ENCODE measurements at places on chromosomes 3 and 15.
A peak's percentile ranks its signal among the peaks of the same experiment; 100 is the strongest.

- DNase-seq, result no peak
Measured at GRCh38 chr15:25060996-25061620, 106.3 kb downstream of the SNRPN start.

DNA sequence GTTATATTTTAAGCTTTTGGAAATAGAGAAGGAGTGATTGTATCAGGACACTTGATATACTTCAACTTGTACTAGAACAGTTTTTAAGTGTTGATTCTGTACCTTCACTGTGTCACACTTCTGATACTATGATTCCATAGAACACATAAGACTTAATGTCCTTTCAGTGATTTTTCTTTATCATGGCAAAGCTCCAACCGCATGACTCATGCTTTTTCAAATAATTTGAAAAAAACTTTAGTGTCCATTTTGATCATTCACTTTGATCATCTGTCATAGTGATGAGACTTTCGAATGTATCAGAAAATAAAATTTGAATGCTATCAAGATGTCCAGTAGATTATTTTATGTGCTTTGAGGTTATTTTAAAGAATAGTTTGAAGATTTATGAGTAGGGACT lies 32.0 kb downstream of the AP4E1 start:
- no peak for DNase-seq

GRCh38 chr3:124787476-124788195 lies 57.4 kb downstream of the UMPS start:
- DNase-seq, result no peak

DNA sequence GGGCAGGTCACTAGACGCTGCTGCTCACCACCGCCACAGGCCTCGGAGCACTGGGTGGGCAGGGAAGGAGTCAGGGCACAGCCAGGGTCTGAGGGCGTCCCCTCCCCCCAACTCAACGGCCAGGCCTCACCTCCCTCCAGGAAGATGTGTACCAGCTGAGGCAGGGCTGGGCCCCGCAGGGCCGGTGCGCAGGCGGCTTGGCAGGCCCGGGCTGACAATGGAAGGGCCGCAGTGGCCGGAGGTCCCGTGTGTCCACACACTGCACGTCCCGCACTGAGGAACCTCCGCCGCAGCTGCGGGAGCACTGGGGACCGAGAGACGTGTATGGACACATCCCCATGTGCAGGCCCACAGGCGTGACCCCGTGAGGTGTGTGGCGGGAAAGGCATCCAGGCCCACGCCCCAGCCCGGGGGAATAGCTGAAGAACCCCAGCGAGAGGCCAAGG lies 47.4 kb downstream of the ADAMTS7 start:
- no peak for DNase-seq

- no peak for DNase-seq
Measured at GRCh38 chr15:79944622-79945021, 26.4 kb downstream of the BCL2A1 start.

DNA sequence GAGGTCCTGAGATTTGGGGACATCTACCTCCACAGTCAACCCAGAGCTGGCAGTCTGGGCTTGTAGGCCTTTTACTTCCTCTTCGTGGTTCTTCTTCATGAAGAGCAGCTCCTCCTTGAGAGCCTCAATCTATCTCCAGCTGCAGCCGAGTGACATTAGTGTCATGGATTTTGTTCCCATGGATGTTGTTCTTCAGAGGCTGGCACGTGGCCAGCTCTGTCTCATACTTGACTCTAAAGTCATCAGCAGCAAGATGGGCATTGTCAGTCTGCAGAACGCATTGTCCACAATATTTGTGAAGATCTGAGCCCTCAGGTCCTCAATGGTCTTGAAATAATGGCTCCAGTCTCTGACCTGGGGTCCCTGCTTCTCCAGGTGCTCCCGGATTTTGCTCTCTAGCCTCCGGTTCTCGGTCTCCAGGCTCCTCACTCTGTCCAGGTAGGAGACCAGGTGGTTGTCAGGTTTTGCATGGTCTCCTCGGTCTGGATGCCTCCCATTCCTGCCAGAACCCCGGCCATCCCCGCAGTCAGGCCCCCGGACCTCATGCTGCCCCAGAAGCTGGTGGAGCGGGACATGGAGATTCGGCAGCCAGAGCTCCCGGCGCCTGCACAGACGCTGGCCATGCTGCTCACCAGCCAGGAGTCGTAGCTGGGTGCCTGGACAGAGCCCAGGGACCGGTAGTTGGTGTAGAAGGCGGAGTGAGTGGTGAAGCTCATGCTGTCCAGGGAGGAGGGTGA lies 3.4 kb upstream of the CCNL1 start:
- no peak for DNase-seq

DNA sequence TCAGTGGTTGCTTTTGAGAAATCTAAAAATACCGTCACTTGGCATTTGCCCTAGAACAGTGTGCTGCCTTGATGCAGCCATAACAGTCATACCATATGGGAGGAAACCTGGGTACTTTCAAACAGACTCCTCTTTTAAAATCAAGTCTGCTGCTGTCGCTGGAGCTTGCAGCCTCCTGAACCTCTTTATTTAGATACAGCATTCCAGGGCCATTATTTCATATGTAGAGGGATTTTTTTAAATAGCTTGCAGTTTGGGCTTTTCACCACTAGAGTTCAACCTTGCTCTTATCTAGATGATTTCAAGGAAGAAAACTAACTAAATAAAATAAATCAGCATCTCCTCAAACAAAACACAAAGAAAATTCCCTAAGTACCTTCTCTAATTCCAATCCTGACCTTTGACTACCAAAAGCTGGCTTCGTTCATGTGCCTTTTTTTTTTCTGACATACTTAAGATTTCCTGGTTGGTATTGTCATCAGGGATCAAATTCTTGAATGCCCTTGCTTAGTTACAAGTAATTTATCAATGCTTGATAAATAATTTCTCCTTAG lies 111.6 kb downstream of the KBTBD8 start:
- no peak for DNase-seq

DNA sequence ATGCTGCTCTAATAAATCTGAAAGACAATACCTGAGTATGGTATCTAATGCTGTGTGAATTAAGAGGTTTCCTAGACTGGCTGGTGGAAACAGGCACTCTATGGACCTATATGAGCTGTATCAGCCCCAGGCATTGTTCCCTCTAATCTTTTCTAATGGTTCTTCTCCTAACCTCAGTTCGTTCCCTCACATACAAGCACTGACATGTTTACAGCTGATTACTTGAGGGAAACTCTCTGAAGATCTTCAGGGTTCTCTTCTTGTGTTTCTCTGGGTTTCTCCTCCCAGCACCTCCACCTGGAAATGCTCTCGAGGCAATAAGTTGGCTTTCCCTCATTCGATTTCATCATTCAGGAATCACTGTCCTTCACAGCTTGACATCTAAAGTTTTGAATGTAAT lies 52.9 kb downstream of the KLF15 start:
- DNase-seq, result no peak

- DNase-seq, result no peak
Measured at GRCh38 chr15:100308213-100308600, 33.6 kb downstream of the ADAMTS17 start.

DNA sequence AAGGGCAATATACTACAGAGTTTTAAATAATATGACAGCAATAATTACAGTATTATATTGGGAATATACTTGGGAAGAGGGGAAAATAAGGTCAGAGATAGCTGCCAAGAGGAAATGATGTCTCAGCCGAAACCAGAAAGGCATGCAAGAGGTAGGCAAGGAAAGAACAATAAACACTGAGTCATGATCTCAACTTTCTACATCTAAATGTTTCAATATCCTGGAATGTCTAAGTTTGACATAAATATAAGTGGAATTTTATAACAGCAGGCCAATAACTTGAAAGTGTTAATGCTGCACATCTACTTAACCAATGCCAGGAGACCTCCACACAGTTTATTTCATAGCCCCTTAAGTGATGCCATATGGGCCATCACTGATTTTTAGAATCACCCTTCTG lies 99.8 kb upstream of the CPNE4 start:
- DNase-seq, result no peak

DNA sequence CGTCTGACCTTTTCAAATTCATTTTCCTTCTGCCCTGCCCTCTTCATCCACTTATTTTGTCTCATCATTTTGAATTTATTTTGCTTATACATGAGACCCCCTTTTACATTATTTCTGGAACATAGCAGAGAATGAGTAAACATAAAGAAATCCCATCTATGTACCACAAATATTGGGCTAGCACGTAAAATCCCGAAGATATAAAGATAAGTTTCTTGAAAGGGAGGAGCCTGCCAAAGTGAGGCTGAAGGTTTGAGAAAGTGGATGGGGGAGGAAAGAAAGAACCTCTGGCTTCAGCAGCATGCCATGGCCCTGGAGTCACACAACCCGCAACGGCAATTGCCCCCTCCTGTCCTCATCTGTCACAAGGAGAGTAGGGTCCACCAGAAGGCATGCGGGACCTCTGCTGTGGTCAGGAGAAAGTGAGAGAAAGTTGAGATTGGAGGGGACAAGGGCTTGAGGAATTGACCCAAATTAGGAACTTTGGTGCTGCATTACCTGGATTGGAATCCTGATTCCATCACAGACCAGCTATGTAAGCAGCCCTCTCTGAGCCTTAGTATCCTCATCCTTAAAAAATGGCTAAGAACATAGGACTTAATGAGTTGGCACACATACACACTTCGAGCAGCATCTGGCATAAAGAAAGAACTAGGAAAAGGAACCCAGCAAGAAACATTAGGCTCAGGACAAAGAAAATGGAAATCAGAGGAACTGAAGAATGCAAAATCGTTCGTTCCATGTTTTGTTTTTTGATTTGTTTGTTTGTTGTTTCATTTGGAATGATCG lies 53.7 kb upstream of the GYG1 start:
- no peak for DNase-seq

DNA sequence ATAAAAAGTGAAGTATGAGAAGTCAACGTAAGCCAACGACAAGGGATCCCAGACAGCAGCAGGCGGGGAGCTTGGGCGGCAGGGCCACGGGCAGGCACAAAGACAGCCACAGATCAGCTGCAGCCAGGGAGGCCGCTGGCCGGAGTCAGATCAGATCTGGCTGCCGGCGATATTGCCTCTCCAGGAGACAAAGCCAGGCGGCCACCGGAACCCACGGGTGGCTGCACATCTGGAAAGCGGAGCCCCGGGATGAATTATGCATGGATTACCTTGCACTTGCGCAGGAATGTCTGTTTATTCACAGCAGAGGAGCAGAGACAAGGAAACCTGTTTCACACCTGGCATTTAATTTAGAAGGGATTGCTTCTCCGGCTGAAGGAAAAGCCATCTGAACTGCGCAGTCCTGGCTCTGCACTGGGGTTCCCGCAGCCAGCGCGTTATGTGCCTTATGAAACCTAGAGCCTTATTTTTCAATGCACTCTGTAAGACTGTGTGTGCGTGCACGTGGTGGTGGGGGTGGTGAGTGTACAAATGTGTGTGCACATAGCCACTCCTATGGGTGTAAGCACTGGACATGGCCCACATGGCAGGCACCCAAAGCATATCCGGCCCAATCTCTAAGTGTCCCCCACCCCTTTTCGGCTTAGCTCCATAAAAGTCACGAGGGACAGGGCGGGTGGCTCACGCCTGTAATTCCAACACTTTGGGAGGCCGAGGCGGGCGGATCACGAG lies 427.8 kb upstream of the MCTP2 start:
- no peak for DNase-seq

- no peak for DNase-seq
Measured at GRCh38 chr3:33401781-33402180, 38.4 kb downstream of the UBP1 start.

DNA sequence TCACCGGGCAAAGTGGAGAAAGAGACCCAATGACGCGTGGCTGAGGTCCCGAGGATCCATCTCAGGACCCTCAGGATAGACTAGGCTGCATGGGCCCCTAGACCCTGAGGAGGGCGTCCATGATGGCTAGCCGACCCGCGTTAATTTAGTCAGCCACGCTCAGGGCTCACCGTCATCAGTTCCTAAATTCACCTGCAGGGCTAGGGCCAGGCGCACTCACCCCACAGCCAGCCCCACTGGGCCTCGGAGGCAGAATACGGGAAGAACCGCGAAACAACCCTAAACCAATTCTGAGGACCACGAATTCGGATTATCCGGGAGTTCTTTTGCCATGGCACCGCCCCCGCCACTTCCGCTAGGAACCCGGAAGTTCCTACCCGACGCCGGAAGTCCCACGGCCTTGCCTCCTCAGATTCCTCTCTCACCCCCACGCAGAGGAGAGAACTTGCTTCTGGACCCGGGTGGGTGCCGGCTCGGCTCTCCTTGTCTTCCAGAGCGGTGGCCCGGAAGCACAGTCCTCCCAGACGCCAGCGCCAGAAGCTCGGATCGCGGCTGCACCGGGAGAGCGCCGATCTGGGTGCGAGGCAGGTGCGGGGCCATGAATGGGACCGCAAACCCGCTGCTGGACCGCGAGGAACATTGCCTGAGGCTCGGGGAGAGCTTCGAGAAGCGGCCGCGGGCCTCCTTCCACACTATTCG lies at the start of the genes EAF1 and METTL6:
Gene EAF1, plus strand, starts transcription at position 417 of the 699 bp plus-strand sequence. Its CDS starts 182 bp downstream, at position 599.
Gene METTL6, minus strand, starts transcription at position 363 of the 699 bp plus-strand sequence. CDS start 1,033 bp downstream, outside the sequence.
- peak; percentile 81 for DNase-seq

DNA sequence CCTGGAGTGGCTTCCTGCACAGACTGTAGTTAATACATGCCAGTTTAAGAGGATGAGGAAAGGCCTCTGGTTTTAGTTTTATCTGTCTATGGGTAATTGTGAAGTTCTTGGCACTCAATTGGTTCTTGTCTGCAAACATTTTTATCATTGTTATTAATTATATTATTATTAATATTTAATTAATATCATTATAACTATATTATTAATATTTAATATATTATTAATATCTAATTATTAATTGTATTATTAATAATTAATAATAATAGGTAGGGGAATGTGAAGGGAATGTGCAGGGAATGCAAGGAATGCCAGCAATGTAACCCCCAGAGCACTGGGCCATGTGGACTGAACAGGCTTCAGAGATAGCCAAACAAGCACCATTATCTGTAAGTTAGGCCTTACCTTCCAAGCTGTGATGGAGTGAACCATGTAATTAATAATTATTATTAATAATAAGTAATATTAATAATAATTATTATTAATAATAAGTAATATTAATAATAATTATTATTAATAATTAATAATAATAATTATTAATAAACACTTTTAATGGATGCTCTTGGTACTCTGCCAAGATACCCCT lies 79.8 kb upstream of the NMNAT3 start:
- DNase-seq, result no peak

- DNase-seq, result no peak
Measured at GRCh38 chr3:126034481-126035361, 49.2 kb downstream of the SLC41A3 start.

GRCh38 chr3:39208463-39209055 lies 16.2 kb upstream of the XIRP1 start:
- DNase-seq, result no peak

- no peak for DNase-seq
Measured at GRCh38 chr3:71423151-71423906, 160.2 kb downstream of the FOXP1 start.

- DNase-seq, result no peak
Measured at GRCh38 chr3:180416111-180416594, 185.8 kb upstream of the TTC14 start.

DNA sequence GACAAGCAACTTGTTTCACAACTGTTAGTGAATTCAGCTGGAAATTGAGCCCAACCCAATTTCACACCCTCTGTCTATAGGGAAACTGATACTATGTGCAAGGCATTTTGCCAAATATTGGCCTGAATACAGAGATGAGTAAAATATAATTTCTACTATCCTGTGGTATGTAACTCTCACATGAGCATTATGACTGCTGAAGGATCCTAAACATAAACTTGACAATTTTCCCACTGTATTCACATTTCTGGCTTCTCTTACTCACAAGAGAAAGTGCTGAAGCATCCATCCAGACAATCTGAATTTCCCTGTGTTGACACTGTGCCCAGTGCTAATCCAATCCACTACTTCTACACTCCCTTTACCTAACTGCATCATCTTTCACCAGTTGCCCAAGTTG lies 28.4 kb downstream of the SERPINI2 start:
- DNase-seq, result no peak

Data from naive thymus-derived CD8-positive, alpha-beta T cell (primary cell).